ENCODE measurements at places on chromosomes 5 and 9.

DNA sequence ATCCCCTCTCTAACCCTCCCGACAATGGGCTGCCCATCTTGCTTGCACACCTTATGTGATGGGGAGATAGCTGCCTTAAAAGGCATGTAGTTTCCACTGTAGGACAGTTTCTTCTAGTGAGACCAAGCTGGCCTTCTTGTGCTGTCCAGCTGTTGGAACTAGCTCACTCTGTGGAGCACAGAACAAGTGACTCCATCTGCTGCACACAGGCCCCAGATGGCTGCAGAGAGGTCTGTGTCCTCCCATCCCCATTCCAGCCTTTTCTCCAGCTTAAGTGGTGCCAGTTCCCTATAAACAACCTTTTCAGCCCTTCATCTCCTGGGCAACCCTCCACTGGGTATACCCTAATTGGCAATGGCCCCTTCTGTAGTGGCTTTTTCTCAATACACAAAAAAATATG lies 18.7 kb upstream of the PSD2 start:
- no peak for DNase-seq

DNA sequence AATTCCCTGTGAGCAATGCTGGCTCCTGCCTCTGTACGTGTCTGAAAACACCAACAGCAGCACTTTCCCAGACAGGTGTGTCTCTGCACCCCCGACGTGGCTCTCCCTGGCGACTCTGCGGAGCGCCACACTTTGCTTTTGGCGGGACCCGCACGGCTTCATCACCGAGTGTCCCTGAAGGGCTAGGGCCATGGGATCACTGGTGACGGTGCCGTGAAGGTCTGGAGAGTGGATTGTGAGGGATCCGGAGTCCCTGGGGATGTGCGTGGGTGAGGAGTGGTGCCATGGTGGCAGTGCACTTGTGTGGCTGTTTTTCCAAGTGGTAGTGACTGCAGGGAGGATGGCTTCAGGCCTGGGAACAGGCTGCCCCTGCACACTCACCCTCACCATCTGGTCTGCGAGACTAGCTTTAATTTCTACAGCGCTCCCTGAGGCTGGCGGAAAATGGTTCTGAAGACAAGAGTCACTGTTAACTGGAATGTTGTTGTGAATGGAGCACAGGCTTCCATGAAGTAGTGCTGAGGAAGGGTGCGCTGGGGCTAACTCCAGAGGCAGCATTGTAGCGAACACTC lies 3.2 kb downstream of the NKD2 start:
- no peak for DNase-seq

GRCh38 chr5:113302120-113302519 lies 132.7 kb downstream of the TSSK1B start:
- DNase-seq = no peak

- DNase-seq = no peak
Observed at GRCh38 chr9:108347463-108348188, 508.2 kb downstream of the ACTL7B start.

GRCh38 chr9:73611032-73611431 lies 459.4 kb downstream of the ANXA1 start:
- DNase-seq = no peak

GRCh38 chr5:79691007-79691406 lies 1.4 kb downstream of the CMYA5 start:
- no peak for DNase-seq

DNA sequence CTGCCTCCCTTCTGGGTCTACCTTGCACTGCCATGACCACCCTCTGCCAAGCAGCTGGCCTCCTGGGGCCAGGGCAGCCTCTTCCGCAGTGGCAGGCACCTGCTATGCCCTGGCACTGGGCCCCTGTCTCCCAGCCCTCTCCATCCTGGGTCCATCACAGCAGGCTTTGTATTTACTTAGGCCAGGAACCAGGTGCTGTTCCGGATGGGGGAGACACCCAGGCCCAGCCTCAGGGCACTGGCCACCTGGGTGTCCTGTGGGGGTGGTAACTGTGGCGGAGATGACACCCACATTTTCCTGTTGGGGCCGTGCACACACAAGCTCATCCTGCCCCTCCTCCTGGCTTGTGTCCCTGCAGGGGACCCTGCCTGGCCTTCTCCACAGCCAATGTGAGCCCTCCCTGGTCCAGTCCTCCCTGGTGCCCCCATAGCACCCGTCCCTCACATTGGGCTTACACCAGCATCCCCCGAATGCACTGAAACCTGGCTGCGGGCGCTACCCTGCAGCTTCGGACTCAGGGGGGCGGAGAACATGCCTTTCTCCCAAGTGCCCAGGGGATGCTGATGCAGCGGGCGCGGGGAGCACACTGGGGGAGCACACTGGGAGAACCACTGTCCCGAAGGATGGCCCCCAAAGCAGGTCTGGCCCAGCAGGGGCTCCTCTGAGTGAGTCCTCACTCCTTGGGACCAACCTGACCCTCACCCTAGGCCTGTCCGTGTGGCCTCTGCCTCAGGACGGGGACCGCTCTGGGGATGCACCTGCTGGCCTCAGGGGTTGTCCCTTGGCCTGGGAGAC lies 17.9 kb downstream of the FAM163B start:
- no peak for DNase-seq

- DNase-seq = no peak
Observed at GRCh38 chr5:87120518-87121303, 147.0 kb upstream of the RASA1 start.

- DNase-seq = peak; percentile 11
Observed at GRCh38 chr5:68406767-68407241, 191.2 kb downstream of the PIK3R1 start.

DNA sequence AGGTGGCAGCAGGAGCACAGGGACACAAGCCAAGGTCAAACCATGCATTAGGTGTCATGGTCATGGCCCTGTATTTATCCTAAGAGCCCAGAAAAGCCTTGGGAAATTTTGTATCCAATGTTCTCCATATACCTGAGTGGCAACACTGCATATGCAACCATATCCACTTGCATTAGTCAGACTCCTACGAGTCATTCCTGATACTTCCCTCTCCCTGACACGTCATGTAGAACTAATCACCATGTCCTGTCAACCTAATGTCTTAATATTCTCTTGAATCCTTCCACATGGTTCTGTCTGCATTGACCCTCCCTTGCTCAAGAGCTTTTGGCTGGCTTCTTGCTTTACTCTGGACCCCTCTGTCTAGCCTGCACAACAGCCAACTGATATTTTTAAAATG lies 9.4 kb downstream of the SCGB3A2 start:
- DNase-seq = no peak

DNA sequence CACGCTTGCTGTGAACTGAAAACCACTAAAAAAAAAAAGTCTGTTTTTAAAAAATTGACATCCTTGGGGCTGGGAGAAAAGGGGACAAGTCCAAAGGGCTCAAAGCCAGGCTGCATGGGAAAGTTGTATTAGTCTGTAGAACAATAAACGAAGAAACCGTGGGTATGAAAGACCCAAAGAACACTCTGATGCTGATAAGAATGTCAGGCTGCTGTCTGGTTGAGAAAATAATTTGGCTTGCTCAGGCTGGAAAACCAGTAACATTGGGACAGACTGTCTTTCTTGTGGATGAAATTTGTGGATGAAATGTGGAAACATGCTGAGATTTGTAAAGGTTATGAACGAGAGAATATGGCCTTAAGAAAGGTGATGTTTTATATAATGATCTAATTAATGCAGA lies 68.5 kb upstream of the HSPB3 start:
- DNase-seq = no peak

DNA sequence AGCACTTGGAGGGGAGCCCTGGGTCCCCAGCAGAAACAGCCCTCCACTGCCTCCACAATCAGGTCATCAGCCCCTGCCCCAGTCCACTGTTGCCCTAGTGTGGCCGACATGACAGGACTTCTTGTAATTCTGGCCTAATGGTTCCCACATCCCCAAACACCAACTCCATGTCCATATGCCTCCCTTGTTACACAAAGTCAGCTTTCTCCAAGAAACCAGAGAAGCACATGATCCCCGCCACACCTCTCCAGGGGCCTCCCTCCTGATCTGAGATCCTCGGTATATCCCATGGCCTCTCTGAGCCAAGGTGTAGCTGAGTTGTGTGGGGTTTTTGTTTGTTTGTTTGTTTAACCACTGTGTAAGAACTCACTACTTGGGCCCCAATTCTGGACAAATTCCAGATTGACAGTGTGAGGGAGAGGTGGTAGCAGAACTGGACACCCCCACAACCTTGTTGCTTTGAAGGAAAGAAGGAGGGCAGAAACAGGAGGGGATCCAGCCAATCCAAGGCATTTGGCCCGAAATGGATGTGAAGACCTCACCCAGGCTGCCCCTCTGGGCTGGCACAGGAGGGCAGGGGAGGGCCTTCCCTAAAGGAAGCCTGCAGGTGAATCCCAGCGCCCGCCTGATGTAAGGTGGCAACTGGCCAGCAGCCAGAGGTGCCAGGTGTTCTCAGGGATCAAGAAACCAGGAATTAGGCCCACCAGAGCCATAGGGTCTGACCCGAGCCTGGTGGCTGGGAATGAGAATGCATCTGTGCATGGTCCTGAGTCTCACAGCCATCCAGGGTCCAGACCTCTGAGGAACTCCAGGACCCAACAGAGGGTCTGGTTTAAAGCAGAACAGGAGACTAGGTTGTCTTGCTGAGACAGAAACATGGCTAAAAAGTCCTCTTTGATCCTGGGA lies 13.4 kb downstream of the IRF1 start:
- DNase-seq = no peak

GRCh38 chr5:69029292-69029691 lies 64.5 kb upstream of the SLC30A5 start:
- no peak for DNase-seq

DNA sequence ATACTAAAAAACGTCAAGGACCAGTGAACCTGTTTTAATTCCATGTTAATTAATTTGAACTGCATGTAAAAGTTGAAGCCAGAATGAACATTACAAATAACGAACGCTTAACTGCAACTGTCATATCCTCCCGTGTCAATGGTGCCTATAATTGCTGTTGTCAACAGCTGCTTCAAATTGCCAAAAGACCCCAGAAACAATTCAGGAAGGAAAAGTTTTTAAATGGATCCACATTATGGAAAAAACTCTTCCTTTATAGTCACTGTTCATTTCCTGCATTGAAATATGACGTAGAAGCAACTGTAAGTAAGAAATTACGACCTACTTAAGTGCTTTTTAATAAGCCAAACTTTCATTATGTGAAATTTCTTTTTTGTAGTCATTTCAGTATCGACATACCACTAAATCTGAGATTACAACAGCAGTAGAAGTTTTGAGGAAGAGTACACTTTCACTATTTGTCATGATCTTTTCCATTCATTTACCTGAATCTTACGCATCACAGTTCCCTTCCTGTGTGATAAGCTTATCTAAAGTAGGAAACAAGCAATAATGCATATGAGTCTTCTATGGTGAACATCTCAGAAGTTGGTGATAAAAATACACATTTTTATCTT lies 37.8 kb downstream of the MEF2C start:
- DNase-seq = no peak

DNA sequence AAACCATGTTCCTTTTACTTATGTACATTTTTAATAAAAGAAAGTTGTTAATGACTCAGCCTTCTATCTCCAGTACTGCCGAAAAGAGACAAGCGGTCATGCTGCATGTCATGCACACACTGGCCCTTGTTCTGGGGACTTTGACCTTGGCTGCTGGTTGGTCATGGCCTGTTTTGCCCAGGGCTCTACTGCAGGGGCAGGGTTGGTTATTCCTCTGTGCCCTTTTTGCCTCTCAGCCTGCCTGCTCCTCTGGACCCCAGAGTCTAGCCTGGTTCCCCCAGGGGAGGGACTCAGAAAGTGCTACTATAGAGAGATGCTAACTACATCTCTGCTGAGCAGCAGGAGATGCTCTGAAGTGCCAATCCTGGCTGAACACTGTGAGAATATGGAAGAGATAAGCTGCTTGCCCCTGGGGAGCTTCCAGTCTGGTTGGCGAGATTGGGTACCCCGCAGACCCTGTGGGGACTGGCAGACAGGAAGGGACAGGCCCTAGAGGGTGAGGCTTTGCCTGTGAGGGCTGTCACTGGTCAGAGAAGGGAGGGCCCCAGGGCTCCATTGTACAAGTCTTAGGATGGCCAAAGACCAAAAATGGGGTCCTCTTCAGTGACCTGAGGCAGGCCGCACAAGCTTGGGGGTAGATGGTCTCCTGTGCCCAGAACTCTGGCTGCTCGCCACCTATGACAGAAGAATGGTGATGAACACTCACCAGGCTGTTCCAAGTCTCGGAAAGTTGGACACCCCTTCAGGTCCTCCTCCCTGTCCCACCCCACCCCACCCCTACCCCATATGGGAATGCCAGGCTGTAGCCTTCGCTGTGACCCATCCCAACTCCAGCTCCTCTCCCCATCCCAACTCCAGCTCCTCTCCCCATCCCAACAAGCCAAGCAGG lies 14.3 kb downstream of the IRF1 start:
- DNase-seq = no peak

DNA sequence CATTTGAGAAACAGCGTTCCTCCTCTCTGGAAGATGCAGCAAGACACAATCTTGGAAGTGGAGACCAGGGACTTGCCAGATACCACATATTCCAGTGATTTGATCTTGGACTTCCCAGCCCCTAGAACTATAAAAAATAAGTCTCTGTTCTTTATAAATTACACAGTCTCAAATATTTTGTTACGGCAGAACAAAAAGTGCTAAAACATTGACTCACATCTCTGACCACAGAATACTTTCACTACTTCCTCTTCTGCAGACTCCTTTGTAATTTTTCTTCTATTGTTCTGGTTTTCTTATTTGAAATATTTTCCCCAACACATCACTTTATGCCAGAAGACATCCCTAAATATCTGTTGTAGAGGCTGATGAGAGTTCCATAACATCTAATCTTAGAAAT lies 706.1 kb upstream of the CDH18 start:
- no peak for DNase-seq

GRCh38 chr9:38263532-38263931 lies 129.0 kb upstream of the ALDH1B1 start:
- no peak for DNase-seq

DNA sequence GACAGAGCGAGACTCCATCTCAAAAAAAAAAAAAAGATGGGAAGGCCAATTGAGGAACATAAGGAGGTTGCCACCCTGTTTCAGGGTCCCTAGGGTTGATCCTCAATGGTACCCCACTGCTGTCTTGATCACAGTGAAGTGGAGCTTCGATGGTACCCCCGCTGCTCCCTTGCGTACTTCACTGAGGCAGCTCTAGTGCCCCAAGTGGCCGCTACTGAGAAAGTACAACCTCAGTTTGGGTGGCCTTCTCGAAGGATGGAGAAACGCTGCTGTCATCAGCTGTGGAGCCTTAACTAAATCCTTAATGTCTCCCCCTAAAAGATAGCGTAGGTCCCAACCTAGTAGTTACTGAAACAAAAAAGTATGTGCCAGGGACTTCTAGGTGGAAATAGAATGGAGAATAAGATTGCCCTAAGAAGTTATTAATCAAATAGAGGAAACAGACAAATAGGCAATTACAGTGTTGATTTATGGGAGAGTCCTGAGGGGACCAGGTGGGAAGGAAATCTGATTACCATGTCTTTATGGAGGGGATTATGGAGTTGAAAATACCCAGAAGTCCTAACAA lies 6.3 kb downstream of the TESK1 start:
- DNase-seq = peak; percentile 44
